Activated CD4-positive, alpha-beta memory T cell treated with anti-CD3 and anti-CD28 coated beads, Interleukin-2, amount 10 ng/mL, durations not matched to agents 7 days and 5 days (primary cell): ENCODE measurements at places on chromosomes 4 and X.

DNA sequence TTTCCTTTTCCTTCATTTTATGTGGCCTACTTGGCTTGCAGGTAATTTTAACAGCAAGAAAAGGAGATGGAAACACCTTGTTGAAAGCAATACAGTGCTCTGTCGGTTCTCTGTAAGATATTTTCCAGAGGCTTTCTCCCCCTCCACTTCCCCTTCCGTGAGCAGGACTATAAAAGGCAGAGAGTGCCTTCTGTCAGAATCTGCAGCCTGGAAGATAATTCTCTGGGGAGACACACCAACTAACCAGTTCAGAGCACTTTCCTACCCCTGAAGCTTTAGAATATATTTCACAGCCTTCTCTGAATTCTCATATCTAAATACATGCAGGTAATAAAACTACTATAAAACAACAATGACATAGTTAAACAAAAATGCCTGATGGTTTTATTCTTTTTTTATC, 141.1 kb downstream of the IDS start:
- H3K27me3 ChIP-seq, result no peaks in the 10 kb centered on the region
- H3K36me3 ChIP-seq, result no peaks in the 10 kb centered on the region
- no peak overlapping the region for H3K27ac ChIP-seq
- H3K4me1 ChIP-seq, result no peaks in the 10 kb centered on the region

DNA sequence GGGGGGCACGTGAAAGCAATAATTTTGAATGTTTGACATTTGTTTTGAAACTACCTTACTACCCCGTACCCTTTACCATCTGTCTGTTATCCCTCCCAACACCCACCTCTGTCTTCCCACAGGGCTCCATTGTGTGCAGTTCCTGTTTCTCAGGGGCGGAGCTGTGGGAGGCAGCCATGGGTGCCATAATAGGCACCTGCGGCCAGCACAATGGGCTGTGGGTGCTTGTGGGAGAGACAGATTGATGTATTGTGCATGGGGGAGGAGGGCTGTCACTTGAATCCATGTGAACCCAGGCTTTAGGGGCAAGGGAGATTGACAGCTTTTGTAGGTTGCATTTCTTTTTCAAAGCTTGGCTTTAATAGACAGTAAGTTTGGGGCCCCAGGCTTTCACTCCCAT, 122.6 kb upstream of the CXorf66 start:
- no peak overlapping the region for H3K27ac ChIP-seq
- no peak overlapping the region for H3K4me3 ChIP-seq
- peaks cover 3% of the 10 kb centered on the region for H3K4me1 ChIP-seq

- no peak overlapping the region for H3K27ac ChIP-seq
- no peaks in the 10 kb centered on the region for H3K36me3 ChIP-seq
- DNase-seq, result peak; percentile 52
- peaks cover 55% of the 10 kb centered on the region for H3K27me3 ChIP-seq
- H3K4me3 ChIP-seq, result peak overlapping the region; percentile 53
Observed at GRCh38 chr4:11428899-11429698, 405 bp upstream of the HS3ST1 start.

DNA sequence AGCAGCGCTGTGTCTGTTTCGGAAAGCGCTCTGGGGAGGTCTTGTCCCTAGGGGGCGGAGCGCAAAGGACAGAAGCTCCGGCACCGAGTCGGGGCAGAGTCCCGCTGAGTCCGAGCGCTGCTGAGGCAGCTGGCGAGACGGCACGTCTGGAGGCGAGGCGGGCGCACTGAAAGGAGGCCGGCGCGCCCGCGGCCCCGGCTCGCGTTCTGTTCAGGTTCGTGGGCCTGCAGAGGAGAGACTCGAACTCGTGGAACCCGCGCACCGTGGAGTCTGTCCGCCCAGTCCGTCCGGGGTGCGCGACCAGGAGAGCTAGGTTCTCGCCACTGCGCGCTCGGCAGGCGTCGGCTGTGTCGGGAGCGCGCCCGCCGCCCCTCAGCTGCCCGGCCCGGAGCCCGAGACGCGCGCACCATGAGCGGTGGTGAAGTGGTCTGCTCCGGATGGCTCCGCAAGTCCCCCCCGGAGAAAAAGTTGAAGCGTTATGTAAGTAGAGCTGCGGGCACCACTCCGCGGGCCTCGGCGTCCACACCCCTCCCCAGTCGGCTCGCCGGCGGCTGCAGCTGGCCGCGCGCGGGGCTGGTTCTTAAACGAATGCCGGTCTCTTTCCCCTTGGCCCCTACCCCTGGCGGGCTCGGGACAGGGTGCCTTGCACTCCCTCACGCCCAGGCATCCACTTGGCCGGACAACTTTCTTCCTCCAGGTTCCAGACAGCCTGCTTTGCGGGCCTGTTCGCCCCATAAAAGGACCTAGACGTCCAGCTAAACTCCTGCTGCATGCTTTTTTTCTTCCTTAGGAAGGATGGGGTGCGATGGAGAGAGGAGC, at the start of gene GAB1:
Gene GAB1, plus strand, starts transcription at position 96 of the 819 bp plus-strand sequence. Its CDS starts 313 bp downstream, at position 409.
- H3K4me1 ChIP-seq, result peaks cover 9% of the 10 kb centered on the region
- H3K4me3 ChIP-seq, result peak within 1 kb of the TSS; percentile 73
- no peak within 1 kb of the TSS for H3K27ac ChIP-seq
- peaks cover 51% of the 10 kb centered on the region for H3K27me3 ChIP-seq
- peak; percentile 44 for DNase-seq

- peaks cover 2% of the 10 kb centered on the region for H3K27me3 ChIP-seq
- peaks cover under 1% of the 10 kb centered on the region for H3K36me3 ChIP-seq
- no peak overlapping the region for H3K4me3 ChIP-seq
- DNase-seq, result no peak
- peaks cover 21% of the 10 kb centered on the region for H3K4me1 ChIP-seq
Observed at GRCh38 chr4:4762300-4762699, 97.2 kb upstream of the MSX1 start.

- no peaks in the 10 kb centered on the region for H3K4me1 ChIP-seq
- DNase-seq, result no peak
- no peak overlapping the region for H3K4me3 ChIP-seq
- no peak overlapping the region for H3K27ac ChIP-seq
Observed at GRCh38 chr4:48439988-48440387, 43.2 kb upstream of the SLC10A4 start.

GRCh38 chr4:40575846-40576245, 53.8 kb downstream of the RBM47 start:
- no peak overlapping the region for H3K4me3 ChIP-seq
- no peak for DNase-seq
- H3K4me1 ChIP-seq, result peaks cover 17% of the 10 kb centered on the region
- no peaks in the 10 kb centered on the region for H3K27me3 ChIP-seq

- no peak overlapping the region for H3K27ac ChIP-seq
- no peaks in the 10 kb centered on the region for H3K27me3 ChIP-seq
- no peaks in the 10 kb centered on the region for H3K4me1 ChIP-seq
- H3K4me3 ChIP-seq, result no peak overlapping the region
Observed at GRCh38 chr4:170389411-170389810, 299.7 kb upstream of the AADAT start.

GRCh38 chr4:87679449-87680169, 29.5 kb downstream of the DMP1 start:
- H3K36me3 ChIP-seq, result no peaks in the 10 kb centered on the region
- DNase-seq, result peak; percentile 18
- no peak overlapping the region for H3K27ac ChIP-seq
- peaks cover 5% of the 10 kb centered on the region for H3K27me3 ChIP-seq
- H3K4me3 ChIP-seq, result no peak overlapping the region

DNA sequence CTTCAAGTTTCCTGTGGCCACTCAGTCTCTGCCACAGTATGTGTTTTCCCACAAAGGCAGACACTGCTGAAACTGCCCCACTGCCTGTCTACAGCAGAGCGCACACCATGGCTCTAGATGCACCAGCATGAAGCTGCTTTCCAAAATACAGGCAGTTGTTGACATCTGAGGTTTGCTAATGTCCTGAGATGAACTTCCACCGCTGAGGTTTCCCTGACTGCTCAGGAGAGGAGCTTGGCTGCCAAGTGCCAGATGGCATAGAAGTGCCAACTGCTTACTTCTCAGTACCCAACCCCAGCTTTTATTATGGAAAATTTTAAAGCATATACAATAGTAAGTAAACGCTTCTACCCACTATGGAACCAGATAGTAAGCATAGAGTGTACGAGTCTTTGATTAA, 61.0 kb upstream of the EXOC1L start:
- no peak for DNase-seq
- H3K27me3 ChIP-seq, result no peaks in the 10 kb centered on the region
- H3K4me1 ChIP-seq, result peaks cover 3% of the 10 kb centered on the region
- H3K36me3 ChIP-seq, result no peaks in the 10 kb centered on the region
- no peak overlapping the region for H3K4me3 ChIP-seq

- H3K4me3 ChIP-seq, result no peak overlapping the region
- no peak overlapping the region for H3K27ac ChIP-seq
- H3K36me3 ChIP-seq, result no peaks in the 10 kb centered on the region
- H3K27me3 ChIP-seq, result no peaks in the 10 kb centered on the region
- no peak for DNase-seq
Observed at GRCh38 chr4:48252313-48252712, 17.3 kb downstream of the TEC start.

DNA sequence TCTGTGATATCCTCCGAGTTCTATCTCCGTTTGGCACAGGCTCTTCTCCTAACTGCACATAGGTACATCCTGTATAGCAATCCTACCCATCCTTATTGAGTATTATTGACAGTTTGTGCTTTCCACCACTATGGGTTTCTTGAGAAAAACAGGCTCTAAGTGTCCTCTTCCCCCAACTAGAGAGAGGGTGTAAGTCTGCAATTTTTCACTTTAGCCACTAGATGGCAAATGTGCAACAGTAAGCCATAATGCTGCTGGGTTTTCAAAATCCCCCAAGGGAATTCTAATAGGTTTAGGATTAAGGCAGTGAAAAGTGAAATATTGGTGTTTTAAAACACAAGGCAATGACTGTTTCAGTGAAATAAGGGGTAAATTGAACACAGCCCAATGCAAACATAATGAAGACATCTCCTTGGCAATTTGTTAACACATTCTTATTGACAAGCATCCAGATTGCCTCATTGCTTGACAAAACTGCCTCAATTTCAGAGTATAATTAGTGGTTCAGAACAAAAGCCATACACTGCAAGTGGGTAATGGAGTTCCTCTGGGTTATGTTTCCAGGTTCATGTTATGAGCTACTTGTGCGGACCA, 239.0 kb upstream of the HTR2C start:
- no peaks in the 10 kb centered on the region for H3K27me3 ChIP-seq
- no peak overlapping the region for H3K4me3 ChIP-seq
- no peak for DNase-seq
- no peaks in the 10 kb centered on the region for H3K36me3 ChIP-seq

DNA sequence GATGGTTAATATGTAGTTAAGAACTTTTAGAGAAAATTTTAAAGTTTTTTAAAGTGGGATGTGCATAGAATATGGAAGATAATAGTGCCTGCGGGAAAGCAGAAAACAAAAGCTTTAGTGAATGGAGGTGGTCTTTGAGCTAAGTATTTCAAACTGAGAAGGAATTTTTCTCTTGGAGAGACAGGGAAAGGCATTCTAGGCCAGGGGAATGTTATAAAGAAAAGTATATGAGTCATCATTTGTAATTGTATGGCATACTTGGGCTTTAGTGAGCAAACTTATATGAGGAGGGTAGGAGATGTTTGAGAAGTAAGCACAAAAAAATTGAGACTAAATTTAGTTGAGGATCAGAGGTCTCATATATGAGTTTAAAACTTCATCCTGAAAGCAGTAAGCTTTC, 467.0 kb downstream of the PPARGC1A start:
- no peaks in the 10 kb centered on the region for H3K4me1 ChIP-seq
- no peak for DNase-seq
- no peaks in the 10 kb centered on the region for H3K27me3 ChIP-seq
- no peak overlapping the region for H3K27ac ChIP-seq

DNA sequence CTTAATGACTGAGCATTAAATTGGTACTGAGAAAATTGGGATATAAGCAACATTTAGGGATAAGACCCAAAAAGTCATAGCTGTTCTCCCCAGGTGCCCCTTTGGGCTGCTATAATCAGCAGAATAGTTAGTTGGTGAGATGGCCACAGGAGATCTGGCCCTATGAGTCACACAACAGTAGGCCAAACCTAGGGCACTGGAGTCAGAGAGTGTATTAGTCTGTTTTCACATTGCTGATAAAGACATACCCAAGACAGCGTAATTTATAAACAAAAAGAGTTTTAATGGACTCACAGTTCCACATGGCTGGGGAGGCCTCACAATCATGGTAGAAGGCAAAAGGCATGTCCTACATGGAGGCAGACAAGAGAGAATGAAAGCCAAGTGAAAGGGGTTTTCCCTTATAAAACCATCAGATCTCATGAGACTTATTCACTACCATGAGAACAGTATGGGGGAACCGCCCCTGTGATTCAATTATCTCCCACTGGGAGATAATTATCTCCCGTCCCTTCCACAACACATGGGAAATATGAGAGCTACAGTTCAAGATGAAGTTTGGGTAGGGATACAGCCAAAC, 338.3 kb upstream of the NR3C2 start:
- H3K4me1 ChIP-seq, result no peaks in the 10 kb centered on the region
- no peak overlapping the region for H3K4me3 ChIP-seq
- H3K27ac ChIP-seq, result no peak overlapping the region
- no peaks in the 10 kb centered on the region for H3K27me3 ChIP-seq

DNA sequence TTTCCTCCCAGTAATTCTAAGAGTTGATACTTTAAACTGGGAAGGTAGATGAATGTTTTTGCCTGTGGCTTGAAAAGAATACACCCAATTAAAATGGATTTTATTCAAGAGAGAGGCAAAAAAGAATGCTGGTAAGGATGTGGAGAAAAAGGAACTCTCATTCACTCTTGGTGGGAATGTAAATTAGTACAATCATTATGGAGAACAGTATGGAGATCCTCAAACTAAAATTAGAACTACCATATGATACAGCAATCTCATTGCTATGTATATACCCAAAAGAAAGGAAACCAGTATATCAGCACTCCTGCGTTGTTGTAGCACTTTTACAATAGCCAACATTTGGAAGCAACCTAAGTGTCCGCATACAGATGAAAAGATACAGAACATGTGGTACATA, 75.2 kb downstream of the ANKRD50 start:
- H3K27me3 ChIP-seq, result no peaks in the 10 kb centered on the region
- H3K4me1 ChIP-seq, result no peaks in the 10 kb centered on the region
- H3K27ac ChIP-seq, result no peak overlapping the region
- DNase-seq, result no peak
- H3K36me3 ChIP-seq, result no peaks in the 10 kb centered on the region

- no peak for DNase-seq
- H3K27me3 ChIP-seq, result no peaks in the 10 kb centered on the region
- H3K4me1 ChIP-seq, result no peaks in the 10 kb centered on the region
- no peak overlapping the region for H3K4me3 ChIP-seq
Observed at GRCh38 chr4:7590189-7590588, 155.5 kb upstream of the PSAPL1 start.

- no peaks in the 10 kb centered on the region for H3K4me1 ChIP-seq
- no peaks in the 10 kb centered on the region for H3K27me3 ChIP-seq
- peaks cover 68% of the 10 kb centered on the region for H3K36me3 ChIP-seq
- no peak overlapping the region for H3K4me3 ChIP-seq
- H3K27ac ChIP-seq, result no peak overlapping the region
- DNase-seq, result no peak
Observed at GRCh38 chr4:6582889-6583490, 8.0 kb downstream of the MAN2B2 start.
